RKO (cell line): ENCODE measurements at places on chromosomes 4 and X.

DNA sequence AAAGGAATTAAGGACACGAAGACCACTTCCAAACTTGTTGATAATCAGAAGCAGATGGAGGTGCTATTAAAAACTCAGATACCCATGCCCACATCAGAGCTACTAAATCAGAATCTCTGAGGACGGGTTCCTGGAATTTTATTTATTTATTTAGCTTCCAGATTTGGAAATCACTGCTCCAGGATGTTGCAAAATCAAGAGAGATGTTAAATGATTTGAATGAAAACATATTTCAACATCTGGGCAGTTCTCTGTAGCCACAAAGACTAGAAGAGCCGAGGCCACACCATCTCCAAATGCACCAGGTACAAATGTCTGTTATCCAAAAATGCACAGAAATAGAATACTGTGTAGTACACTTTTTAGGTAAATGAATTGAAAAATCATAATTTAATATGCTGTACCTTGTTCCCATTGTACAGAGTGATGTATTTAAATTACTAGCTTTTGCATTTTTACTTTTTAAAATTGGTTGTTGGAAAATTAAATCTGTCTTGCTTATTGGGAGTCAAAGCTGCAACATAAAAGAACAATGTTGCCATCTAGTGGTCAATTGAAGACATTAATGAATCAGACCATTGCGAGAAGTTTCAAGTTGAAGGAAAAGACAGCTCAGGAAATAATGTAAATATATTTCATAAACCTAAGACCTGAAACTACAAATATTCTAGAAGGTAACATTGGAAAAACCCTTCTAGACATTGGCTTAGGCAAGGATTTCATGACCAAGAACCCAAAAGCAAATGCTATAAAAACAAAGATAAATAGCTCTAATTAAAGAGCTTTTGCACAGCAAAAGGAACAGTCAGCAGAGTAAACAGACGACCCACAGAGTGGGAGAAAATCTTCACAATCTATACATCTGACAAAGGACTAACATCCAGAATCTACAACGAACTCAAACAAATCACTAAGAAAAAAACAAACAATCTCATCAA, 151.3 kb upstream of the TTC29 start:
- DNase-seq = peak; percentile 68

GRCh38 chrX:147757750-147758149, 154.0 kb upstream of the FMR1 start:
- no peak for DNase-seq

- DNase-seq = no peak
Measured at GRCh38 chrX:129655547-129656249, 942 bp upstream of the APLN start.

GRCh38 chr4:5465529-5465928, 242.8 kb downstream of the EVC2 start:
- DNase-seq = no peak

GRCh38 chrX:4547213-4547836, 833.9 kb upstream of the PRKX start:
- peak; percentile 57 for DNase-seq

- no peak for DNase-seq
Measured at GRCh38 chr4:54723820-54724219, 66.1 kb downstream of the KIT start.

DNA sequence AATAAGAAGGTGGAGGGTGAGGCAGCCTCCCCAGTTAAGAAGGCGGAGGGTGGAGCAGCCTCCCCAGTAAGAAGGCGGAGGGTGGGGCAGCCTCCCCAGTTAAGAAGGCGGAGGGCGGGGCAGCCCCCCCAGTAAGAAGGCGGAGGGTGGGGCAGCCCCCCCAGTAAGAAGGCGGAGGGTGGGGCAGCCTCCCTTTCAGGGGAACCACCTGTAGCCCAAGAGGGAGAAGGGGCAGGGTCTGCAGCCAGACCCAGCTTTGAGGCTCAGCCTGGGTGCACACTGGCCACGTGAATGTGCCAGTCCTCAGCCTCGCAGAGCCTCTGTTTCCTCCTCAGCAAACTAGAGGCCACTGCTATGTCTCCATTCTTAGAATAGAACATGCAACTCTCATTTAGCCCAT, 52.6 kb downstream of the HMX1 start:
- DNase-seq = no peak

- no peak for DNase-seq
Measured at GRCh38 chr4:139728840-139729239, 63.2 kb downstream of the MGST2 start.

- peak; percentile 50 for DNase-seq
Measured at GRCh38 chr4:109826719-109827118, 1.1 kb upstream of the RRH start.

DNA sequence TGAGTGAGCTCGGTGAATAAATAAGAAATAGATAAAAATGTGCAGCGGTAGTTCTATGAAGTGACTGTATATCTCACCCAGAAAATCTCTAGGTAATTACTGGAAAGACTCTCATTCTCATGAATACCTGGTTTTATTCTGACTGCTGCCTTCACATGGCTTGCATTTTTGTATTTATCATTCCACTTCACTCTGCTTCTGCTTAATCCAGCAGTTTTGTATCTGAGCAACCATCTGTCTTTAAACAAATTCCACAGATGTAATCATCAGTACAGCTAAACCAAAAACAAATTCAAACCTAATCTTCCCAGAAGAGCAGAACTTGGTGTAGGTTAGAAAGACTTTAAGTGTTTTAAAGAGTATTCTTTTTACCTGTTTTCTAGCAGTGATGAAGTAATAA, 11.2 kb upstream of the ALB start:
- no peak for DNase-seq

DNA sequence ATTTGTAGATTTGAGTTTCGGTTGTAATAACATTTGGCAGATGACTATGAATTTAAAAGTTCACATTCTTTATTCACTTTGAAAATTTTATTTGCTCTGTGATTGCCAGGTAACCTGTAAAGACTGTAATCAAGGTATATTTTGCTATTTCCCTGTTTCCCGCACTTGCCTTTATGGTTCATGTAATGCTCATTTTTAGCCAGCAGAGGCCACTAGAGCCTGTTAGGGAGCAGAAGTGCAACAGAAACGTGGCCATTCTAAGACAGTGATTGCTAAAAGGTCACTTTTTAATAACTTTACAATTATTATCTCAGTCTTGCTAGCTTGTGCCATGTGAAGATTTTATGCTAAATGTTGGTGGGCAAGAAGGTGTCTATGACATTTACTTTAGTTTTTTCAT, 12.4 kb downstream of the YIPF6 start:
- peak; percentile 71 for DNase-seq

GRCh38 chrX:140661643-140662042, 47.9 kb upstream of the LINC00632 start:
- DNase-seq = peak; percentile 31

- DNase-seq = no peak
Measured at GRCh38 chr4:169245061-169245460, 25.7 kb downstream of the SH3RF1 start.

- DNase-seq = no peak
Measured at GRCh38 chrX:46575991-46576392, 2.4 kb downstream of the CHST7 start.

GRCh38 chrX:10628906-10629305, 8.5 kb upstream of the MID1 start:
- no peak for DNase-seq

DNA sequence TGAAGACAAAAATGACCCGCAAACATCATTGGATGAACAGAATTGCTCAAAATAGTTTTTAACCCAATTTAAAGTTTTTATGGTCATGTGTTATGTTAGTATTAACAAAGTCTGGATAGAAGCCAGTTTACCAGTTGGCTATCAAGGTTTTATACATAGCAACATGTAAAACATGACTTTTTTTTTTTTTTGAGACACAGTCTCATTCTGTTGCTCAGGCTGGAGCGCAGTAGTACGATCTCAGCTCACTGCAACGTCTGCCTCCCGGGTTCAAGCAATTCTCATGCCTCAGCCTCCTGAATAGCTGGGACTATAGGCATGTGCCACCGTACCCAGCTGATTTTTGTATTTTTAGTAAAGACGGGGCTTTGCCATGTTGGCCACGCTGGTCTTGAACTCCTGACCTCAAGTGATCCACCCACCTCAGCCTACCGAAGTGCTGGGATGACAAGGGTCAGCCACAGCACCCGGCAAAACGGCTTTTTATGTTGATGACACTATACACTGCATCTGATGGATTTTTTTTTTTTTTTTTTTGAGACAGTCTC, 3.4 kb downstream of the SAT1 start:
- DNase-seq = no peak

DNA sequence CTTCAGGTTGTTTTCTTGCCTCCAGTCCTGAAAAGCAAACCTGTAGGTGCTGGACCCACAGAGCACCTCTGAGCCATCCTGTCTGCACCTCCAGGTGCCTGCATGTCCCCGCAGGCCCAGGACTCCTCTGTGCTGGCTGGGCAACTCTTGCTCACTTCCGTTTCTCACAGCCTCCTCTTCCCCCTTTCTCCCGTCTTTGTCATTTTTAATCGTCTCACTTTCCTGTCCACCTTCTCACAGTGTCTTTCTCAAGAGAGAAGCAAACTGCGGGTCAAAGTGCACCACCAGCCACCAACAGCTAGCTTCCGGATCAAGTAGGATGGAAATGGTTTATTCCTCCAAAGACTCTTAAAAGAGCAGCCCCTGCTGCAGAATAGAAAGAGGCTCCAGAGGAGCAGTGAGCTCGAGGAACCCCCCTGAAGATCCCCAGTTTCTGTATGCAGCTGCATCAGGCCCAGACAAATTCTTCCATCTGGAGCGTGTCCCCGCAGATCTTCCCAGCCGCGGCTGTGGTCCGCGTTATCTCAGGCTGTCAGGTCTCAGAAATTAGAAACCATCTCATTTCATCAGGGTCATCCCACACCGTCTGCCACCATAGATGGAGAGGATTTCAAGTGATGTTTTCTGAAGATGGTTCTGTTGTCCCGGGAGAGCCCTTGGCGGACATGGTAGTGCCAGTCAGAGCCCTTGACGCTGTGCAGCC, 87.7 kb downstream of the FHDC1 start:
- no peak for DNase-seq

DNA sequence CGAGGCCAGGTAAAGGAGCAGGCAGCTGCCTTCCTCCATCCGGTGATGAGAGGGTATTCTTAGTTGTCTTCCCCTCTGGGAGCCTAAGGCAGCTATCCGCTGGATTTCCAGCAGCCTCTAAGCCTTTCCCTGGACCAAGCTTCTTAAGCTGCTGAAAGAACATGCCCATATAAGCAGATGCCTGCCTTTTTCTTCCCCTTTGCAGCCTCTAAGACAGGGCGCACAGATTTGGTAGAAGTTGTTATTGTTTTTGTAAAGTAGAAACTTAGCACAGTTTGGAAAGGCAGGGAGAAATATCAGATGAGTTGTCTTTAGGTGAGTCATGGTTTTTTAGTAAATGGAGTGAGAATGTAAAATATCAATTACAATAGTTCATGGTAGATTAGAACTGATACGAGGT, 210.8 kb downstream of the ARHGAP10 start:
- no peak for DNase-seq

- DNase-seq = peak; percentile 73
Measured at GRCh38 chrX:136694431-136695087, 46.6 kb downstream of the CD40LG start.

GRCh38 chr4:168124008-168124641, 31.8 kb downstream of the ANXA10 start:
- peak; percentile 20 for DNase-seq

DNA sequence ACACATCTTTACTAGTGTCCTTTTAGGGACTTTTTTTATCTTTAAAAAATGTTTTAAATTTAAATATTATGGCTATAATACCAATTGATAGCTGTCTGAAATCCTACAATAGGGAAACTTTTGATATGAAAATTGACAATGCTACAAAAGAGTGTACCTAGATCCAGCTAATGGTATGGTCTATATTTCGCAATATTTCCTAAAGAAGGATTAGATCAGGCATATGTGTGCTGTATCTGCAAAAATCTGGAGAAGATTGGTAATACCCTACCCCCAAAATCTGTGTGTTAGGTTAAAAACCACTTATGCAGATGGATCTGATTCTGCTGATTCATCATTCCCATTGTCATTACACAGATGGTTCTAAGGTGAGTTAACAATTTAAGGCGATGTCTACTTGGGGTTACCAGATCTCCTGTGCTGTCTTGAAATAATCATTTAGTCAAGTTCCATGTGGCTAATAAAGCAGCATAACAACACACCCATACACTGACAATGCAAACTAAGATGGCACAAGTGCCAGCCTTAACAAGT, 137.1 kb downstream of the GASK1B start:
- no peak for DNase-seq

- DNase-seq = no peak
Measured at GRCh38 chrX:41630091-41630490, 58.7 kb upstream of the GPR34 start.

DNA sequence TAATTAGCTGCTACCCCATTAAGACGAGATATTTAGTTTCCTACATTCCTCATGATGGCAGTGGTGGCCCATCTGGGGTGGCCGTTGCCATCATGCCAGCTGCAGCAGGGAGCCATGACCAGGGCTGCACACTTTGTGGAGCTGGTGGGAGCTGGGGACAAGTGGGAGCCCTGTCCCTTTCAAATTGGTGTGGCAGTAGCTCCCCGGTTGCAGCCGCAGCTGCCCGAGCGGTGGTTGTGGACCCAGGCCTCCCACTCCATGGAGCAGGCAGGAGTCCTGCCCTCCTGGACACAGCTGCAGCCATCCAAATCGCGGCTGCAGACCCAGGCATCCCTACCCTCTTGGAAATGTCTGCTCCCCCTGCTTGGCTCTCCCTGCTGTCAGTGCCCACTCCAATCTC, 9.3 kb upstream of the SYTL5 start:
- DNase-seq = no peak

- no peak for DNase-seq
Measured at GRCh38 chr4:124879195-124879594, 166.7 kb upstream of the ANKRD50 start.

- DNase-seq = no peak
Measured at GRCh38 chrX:148593987-148594386, 93.6 kb downstream of the AFF2 start.

DNA sequence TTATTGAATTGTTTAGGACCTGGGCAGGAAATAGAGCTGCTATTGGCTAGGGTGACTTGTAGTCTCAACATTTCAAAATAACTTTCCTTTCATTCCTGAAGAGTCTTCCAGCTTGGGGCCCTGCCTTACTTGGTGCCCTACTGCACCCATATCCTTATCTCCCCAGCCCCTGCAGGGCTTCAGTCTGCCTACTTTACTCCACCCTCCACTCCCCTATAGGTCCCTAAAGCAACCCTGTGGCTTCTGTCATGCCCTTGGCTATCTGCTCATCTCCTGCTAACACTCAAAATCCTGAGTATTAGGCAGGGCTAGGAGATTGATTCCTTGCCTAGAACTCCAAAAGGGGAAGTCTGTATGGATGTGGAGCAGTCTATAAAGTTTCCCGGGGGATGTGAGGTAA, 57.6 kb upstream of the PRKG2 start:
- no peak for DNase-seq

DNA sequence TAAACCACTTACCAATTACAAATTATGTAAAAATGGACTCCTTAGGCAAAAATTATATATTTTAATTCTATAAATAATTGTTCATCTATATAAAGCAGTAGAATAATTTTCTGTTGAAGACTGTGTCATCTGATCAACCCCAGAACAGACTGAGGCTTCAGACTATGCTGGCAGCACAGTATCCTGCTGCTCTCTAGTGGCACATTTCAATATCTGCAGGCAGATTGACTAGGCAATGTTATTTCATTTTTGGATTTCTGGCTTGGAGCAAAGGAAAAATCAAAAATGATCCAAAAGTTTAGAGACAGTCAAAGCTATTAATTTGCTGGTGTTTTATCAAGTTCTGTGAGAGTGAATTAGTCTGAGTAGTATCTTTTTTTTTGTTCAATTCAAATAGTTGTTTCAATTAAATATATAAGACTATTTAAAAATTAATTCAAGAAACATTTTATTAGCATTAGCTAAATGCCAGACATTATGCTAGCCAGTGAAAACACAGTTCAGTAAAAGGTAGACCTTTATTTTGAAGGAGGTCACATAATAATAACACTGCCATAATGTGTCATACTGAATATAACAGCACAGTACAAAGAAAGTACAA, 21.3 kb upstream of the SULT1E1 start:
- DNase-seq = peak; percentile 77
